ENCODE measurements at places on chromosomes 1 and 21.

DNA sequence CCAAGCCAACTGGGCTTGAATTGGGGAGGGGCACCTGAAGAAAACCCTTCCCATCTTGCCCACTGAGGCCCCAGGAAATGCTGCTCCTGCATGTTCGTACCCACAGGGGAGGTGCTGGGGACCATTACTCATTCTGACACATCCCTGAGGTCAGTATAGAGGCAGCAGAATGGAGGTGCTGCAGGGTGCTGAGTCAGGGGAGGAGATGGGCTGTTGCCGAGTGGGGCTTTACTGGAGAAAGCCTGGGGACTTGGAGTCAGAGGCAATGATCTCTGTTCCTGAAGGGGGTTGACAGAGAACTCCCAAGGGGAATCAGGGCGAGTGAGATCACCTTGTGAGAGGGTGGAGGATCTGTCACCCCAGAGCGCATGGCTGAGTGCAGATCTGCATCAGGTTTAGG lies 40.2 kb upstream of the KCNA10 start:
- no peak for DNase-seq

- no peak for DNase-seq
These were observed 1597.8 kb downstream of the PLA2G4A start for GRCh38 chr1:188426561-188426960.

DNA sequence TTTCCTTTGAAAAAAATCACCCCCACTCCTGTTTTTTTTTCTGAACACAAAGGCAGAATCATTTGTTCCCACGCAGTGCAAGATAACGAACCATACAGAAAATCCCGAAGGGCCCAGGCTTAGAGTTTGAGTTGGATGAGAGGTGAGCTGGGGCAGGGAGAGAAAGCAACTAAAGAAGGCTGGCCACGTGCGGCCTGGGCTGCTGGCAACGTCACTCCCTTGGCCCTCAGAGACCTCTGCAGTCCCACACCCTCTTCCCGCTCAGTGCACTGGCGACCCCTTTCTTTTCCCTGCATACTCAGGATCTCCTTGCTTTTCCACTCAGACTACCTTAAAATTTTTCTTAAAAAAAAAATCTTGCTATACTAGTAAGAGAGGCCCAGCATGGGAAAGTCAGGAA lies 28.2 kb upstream of the CRNN start:
- no peak for DNase-seq

DNA sequence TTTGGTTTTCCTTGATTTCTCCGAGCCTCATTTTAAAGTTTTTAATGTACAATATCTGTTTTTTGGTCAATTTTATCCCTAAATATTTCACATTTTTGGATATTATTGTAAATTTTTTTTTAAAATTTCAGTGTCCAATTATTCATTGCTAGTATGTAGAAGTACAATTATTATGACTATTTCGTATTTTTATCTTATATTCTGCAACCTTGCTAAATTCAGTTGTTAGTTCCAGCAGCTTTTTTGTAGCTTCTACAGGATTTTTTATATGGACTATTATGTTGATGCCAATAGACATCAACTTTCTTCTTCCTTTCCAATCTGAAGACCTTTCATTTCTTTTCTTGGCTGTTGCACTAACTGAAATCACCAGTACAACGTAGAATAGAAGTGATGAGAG lies 4.1 kb upstream of the PLA2G2F start:
- DNase-seq, result no peak

GRCh38 chr1:107930292-107930691 lies 34.7 kb downstream of the VAV3 start:
- no peak for DNase-seq

DNA sequence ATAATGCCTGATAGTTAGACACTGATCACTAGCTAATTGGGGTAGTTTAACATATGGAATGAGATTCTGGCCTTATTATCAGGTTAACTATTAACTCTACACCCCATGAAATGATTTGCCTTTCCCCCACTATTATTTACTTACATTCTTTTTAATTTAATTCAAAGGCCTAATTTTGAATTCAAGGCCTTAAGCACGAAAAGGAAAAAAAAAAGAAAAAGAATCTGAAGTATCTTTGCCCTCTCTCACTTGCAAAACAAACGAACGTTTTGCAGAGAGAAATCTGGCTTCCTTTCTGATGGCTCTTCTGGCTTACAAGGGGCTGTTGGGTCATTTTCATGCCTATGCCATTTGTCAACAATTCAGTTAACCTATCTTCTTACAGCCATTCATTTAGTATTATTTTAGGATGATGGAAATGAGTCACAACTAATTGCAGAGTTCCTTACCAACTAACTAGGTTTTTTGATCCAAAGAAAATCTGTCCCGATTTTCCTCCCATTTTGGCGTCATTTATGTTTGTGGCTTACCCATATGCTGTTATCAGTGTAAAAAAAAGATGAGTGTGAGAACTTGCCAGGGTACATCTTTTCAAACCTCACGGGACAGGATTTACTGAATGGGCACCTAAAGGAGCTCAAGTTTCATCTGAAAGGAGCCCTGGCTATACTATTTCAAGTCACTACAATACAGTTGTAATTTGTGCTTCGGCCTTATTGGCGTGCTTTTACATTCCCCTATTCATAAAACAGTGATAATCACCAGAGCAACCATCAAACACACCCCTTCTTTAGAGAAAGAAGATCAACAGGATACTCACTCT lies 1.9 kb upstream of the ERRFI1 start:
- DNase-seq, result no peak

DNA sequence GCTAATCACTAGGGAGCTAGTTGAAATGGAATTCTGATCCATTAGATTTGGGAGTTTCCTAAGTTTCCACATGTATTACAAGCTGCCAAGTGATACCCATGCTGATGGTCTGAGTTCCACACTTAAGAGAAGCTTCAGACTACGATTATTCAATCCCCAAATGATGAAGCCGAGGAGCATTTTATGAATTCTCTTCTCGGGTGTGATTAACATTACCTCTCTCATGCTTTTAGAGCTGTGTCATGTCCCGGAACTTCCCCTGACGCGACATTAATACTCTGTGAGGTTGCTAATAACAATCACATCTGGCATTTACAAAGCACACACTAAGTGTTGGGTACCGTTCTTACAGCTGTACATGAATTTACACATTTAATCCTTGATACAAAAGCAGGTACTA lies 63.0 kb downstream of the KCNJ15 start:
- no peak for DNase-seq

GRCh38 chr1:59232216-59232615 lies 64.7 kb upstream of the FGGY start:
- DNase-seq, result no peak

DNA sequence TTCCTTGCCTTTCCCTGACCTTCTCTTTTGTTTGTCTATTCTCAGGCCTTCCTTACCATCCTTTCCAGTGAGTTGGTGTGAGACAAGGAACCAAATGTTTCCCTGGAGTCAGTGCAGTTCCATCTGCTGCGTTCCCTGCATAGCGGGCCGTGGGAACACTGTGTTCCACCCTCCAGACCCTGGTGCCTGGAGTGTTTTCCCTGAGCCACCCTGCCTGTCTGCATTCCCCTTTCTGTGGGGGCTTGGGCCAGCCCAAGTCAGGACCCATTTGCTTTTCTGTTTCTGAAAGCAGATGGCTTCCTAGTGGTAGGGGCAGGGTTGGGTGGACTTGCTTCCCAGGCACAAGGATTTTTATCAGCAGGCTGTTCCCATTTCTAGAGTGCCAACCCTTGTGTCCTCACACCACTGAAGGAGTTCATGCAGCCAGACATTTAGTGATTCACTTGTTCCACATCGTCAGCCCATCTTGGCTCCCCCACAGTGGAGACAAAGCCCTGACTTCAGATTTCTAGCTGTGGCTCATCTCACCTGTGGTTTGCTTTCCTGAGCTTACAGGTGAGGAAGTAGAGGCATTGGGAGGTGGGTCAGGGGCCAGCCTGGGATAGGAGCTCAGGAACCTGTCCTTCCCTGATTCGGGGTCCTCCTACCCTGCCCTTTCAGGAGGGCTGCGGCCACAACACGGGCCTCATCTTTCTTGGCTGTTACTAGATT lies 14.1 kb upstream of the MYOG start:
- DNase-seq, result no peak

- DNase-seq, result no peak
These were observed 696 bp upstream of the CLDN14 start for GRCh38 chr21:36480618-36481017.

DNA sequence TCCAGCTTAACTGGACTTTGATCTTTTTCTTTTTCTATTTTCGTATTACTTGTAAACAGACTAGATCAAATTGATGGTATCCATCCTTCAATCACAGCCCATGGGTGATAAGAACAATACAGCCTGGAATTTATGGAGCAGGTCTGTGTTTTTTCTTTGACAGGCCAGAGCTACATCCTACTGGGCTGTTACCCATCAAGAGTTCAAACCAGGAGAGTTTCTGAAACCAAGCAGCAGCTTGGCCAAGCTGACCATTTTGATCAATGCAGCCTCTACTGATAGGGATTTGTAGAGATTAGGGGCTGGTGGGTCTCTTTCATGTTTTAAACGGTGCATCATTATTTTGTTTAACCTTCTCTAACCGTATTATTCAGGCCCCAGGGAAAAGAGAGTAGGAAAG lies 24.3 kb upstream of the CCDC190 start:
- DNase-seq, result no peak

DNA sequence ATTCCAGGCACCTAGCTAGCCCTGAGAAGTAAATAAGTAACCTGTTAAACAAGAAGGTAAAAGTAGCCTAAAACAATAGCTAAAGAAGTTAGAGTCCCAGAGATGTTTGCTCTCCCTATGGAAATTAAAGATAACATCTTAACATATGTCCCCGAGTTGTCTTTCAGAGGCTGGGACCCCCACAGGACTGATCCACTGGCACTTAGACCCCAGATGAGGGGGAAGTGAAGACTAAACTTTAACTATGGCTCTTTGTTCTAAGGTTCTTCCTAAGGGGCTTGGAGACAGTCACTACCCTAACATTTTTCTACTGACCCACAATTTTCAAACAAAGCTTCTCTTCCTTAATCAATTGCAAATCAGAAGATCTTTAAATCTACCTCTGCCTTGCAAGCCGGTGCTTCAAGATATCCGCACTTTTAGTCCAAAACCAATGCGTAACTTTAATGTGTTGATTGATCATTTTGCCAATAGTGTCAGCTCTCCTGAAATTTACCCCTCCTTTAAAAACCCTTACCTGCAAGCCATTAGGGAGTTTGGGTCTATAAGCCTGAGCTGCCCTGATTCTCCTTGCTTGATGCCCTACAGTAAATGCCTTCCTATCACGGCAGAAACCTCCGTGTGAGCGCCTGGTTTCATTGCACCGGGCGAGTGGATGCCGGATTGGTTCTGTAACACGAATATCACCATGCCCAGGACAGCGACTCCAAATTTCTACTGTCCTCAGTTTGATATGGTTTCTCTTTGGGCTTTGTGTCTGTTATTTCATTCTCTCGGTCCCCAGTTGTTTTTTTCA lies 404.4 kb downstream of the SIPA1L2 start:
- DNase-seq, result no peak

- DNase-seq, result no peak
These were observed 6.1 kb downstream of the KIF26B start for GRCh38 chr1:245160741-245161400.

- no peak for DNase-seq
These were observed 406.5 kb downstream of the DUSP10 start for GRCh38 chr1:221335161-221336101.

- no peak for DNase-seq
These were observed 8.8 kb downstream of the ASAP3 start for GRCh38 chr1:23475134-23475628.

DNA sequence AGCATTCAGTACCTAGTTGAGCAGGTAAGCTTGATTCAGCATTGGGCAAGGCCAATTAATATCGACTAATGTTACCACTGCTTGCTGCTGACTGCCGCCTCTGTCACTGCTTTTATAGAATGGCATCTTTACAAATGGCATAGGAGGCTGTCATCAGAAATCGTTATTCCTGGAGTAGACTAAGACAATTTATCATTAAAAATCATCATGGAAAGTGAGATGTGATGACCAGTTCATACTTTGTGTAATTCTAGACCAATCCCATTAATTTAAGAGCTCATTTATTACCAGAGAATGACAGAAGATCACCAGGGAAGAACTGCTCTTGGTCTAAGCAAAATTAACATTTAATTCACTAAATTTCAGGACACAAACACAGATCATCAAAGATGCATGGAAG lies 254.0 kb downstream of the SPATA17 start:
- no peak for DNase-seq

GRCh38 chr1:173360487-173361063 lies 116.6 kb upstream of the PRDX6 start:
- DNase-seq, result no peak

DNA sequence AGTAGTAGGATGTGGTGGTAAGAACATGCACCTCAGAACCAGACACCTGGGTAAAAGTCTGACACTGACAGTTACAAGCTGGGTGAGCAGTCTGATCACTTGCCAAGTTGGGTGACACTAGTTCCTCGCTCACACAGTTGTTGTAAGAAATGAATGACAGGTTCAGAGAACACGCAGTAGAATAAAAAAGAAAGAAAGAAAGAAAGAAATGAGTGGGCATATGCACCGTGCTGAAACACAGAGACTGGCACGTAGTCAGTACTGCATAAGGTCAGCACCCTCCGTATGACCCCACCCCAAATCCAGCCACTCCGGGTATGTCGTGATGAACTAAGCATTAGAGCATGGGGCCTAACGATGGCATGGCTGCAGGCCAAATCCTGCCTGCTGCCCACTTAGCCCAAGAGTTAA lies 90.6 kb downstream of the GLUL start:
- DNase-seq, result no peak

- no peak for DNase-seq
These were observed 16.2 kb downstream of the CDCA8 start for GRCh38 chr1:37708471-37708870.

DNA sequence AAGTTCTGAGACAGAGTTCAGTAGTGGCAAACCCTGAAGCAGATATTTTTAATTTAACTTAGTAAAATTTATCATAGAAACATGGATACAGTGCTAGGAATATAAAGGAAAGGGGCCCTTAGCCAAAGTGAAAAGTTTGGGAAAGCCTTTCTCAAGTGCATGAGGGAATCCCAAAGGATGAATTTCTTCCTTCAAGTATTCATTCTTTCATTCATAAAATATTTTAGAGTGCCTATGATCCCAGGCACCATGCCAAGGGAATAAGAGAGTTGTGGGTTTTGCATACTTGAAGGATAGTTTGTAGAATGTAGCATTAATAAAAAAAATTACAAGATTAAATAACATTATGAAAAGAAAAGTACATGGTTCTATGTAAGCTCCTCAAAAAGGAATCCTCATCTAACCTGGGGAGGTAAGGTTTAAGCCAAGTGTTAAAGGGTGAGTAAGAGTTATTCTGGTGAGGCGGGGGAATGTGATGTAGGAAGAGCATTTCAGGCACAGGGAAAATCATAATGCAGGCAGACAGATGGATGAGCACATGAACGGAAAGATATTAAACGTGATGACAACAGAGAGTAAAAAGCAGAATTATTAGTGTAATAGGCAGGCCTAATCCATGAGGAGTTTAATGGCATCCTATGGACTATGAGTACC lies 40.4 kb upstream of the NTNG1 start:
- DNase-seq, result no peak

GRCh38 chr1:173414539-173415226 lies 62.5 kb upstream of the PRDX6 start:
- DNase-seq, result no peak

DNA sequence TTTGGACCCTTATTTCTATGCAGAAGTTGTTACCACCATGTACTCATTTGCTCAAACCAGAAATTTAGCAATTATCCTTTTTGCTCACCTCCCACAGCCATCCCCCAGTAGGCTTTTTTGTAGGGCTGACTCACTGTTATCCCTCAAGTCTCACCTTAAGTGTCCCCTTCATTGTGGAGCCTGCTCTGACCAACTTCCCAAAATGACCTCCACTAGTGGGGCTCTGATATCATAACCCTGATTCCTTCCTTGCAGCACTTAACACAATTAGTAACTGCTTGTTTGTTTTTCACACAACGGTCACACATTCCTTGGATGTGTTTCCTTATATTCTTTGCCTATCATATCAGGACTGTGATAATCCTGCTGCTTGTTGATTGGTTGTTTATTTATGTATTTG lies 76.7 kb downstream of the PATJ start:
- DNase-seq, result no peak

Data from stimulated activated CD8-positive, alpha-beta memory T cell treated with anti-CD3 and anti-CD28 coated beads, Interleukin-7, amount 100 ng/mL, for 24 hours (primary cell).